Memory B cell (primary cell): ENCODE measurements at places on chromosomes 3 and 15.

GRCh38 chr3:33089515-33089914 is 7.4 kb downstream of the GLB1 start:
- no peak for DNase-seq

DNA sequence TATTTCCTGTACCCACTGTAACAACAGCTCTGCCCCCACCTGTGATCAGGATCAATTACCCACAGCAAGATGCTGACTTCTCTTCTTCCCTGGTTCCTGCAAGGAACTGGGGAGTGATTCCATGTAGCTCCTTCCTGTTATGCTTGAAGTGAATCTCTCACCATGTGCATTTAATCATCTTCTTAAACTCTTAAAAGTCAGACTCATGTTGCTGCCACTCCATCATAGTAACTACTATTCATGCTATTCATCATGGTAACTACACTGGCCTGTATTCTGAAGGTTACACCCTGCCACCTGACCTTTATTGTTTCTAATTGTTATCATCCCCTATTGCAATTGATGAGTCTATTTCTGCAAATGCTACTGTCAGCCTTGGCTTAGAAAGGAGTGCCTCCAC is 89.5 kb downstream of the SUCNR1 start:
- DNase-seq: no peak

DNA sequence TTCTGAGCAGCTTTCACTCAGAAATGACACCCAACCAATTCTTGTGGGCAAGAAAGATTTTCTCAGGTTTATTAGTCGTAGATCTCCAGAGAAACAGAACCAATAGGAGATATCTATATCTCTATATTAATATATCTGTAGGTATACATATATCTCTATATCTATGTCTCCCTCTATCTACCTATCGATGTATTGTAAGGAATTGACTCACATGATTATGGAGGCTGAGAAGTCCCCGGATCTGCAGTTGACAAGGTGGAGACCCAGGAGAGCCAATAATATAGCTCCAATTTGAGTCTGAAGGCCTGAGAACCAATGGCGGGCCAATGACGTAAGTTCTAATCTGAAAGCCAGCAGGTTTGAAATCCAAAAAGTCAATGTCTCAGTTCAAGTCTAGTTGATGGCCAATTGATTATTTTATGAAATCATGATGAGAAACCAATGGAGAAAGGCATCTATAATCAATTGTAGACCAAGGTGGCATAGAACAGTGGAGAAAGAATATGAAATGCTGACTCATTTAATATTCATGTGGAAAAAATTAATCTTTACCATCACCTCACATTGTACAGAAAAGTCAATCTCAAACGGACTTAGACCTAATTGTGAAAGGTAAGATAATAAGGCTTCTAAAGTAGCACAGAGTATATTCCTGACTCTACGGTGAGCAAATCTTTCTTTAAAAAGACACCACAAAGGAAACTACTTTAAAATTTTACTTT is 65.6 kb upstream of the CHRNA7 start:
- no peak for DNase-seq

- no peak for DNase-seq
Observed at GRCh38 chr3:53224536-53224935, 31.3 kb downstream of the TKT start.

DNA sequence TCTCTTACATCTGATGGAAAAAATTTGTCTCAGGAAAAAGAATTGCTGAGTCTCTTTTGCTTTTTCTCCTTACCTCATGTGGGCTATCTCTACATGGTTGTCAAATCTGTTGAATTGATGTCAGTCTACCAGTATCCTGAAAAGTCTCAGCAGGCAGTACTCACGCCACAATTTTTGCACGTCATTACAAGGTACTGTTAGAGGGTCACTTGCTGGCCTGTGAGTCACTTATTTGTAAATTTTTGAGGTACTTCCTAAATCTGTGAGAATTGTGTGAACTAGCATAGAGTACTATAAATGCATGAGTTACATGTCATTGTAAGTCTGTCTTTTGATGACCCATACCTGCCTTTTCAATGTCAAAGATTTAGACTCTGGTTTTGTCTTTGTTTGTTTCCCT is 15.9 kb downstream of the HPS3 start:
- DNase-seq: no peak

DNA sequence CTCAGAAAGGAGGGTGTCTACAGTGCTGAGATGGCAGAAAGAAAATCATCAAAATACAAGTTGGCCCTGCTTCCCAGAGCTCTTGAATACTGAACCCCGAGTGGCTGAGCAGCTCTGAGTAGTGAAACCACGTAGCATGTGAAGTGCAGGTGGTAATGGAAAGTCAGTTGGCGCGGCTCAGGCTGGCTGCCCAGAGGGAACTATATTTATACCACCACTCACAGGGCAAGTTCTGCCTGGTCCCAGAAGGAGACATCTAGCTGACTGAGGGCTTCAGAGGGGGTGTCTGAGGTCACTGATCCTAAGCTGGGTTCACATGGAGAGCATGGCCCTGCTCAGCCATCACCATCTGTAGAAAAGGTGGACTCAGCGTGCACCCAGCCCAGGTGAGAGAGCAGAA is 129.6 kb upstream of the AGBL1 start:
- DNase-seq: no peak

- no peak for DNase-seq
Observed at GRCh38 chr3:174777813-174778212, 81.3 kb upstream of the NAALADL2 start.

DNA sequence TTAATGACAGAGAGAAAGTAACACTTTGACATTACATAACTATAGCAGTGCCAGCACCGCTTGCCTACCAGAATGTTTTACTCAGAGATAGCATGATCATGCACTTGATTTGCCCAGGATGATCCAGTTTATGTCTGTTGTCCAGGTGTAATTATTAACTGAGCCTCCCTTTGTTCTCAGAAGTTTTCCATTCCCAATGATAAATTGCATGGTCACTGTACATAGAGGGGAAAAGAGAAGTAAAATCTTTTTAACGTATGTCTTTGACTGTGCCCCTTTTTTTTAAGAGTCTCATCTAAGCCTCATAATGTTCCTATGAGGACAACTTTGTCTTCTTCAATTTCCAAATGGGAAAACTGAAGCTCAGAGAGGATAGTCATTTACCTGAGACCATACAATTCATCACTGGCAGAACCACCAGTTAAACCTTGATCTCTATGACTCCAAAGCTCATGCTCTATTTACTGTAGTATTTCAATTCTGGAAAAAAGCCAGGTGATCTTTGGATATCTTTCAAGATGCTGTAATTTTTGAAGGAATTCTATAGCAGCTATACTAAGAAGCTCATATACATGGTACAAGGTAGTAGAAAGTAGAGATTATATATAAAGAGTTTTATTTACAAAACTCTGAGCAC is 25.1 kb downstream of the C3orf85 start:
- no peak for DNase-seq

DNA sequence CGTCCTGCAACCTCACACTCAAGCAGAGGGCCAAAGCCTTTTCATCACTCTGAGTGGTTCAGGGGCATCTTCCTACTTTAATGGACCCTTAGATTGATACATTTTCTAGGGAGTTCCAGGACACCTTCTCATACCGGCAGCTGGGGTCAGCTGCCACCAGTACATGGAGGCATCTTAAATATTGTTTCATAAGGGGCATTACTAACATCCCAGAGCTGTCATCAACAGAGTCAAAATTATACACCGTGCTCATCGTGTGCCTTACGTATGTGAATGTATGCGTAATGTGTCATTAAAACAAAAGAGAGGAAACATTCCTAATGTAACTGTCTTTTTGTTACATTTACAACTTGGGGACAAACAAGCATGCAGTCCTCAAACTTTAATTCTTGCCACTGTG is 57.9 kb downstream of the ARNT2 start:
- DNase-seq: no peak

- no peak for DNase-seq
Observed at GRCh38 chr15:68483165-68483564, 51.2 kb upstream of the ITGA11 start.

DNA sequence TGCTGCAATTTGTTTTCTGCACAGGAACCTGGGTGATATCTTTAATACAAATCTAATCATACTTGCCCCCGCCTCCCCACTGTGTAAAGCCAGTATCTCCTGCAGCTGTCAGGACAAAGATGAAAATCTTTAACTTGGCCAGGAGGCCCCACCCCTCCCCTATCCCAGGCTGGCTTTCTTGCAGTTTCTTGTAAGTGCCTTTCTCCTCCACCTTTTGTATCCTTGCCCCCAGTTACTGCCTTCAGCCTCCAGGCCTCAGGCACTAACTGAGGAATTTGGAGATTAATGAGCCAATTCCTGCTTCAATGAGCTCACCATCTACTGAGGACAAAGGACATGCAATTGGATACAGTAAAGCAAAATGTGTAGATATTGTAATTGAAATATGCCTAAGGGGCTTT is 6.5 kb downstream of the GCSAM start:
- no peak for DNase-seq

- no peak for DNase-seq
Observed at GRCh38 chr3:70532806-70533205, 220.4 kb upstream of the MDFIC2 start.

GRCh38 chr15:57032338-57032737 is 113.9 kb downstream of the TCF12 start:
- DNase-seq: no peak

- no peak for DNase-seq
Observed at GRCh38 chr15:101481917-101482525, 7.5 kb downstream of the PCSK6 start.

DNA sequence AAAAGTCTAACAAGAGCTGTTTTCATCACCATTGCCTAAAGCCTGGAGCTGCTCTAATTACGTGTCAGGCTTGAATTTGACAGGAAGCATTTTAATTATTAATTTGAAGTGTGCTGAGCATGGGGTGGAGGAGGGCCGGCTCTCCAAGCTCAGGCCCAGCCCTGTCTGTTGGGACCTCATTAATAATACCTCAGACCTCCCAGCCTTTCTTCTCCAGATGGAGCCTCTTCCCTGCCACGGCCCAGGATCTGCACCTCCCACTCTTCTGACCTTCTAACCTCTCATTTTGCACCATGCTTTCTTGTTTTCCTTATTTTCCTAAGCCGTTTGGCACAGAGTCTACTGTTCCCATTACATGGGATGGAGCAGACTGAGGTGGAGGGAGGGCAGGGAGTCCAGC is 30.0 kb downstream of the INSYN1 start:
- no peak for DNase-seq

- DNase-seq: no peak
Observed at GRCh38 chr3:134201201-134202130, 49.2 kb downstream of the RYK start.

- DNase-seq: no peak
Observed at GRCh38 chr3:64445109-64445943, 220.1 kb upstream of the PRICKLE2 start.

- no peak for DNase-seq
Observed at GRCh38 chr15:56797720-56798275, 64.5 kb upstream of the ZNF280D start.

DNA sequence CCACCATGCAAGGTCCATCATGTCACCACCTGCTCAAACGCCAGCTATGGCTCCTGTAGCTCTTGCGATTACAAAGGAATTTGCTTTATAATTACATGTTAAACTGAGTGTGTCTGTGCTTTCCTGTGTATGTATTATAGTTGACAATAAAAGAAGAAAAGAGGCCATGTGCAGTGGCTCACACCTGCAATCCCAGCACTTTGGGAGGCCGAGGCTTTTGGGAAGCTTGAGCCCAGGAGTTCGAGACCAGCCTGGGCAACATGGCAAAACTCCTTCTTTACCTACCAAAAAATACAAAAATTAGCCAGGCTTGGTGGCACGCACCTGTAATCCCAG is 27.0 kb downstream of the ATRIP start:
- DNase-seq: no peak

DNA sequence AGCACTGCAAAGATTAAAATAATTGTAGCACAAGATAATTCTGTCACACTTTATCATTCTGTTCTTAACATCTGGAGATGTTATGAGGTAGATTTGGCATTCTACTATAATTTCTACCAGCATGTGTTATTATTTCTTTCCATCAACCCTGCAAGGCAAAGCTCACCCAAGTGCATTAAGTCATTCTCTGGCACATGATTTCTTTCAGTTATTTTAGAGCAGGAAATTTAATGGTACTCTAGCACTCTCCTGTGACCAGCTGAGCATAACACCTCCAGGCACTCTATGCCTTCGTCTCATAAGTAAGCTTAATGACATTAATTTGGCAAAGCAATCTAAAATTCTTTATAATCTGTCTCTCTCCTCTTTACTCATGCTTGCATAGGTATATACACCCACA is 300.2 kb upstream of the GPR149 start:
- DNase-seq: no peak

DNA sequence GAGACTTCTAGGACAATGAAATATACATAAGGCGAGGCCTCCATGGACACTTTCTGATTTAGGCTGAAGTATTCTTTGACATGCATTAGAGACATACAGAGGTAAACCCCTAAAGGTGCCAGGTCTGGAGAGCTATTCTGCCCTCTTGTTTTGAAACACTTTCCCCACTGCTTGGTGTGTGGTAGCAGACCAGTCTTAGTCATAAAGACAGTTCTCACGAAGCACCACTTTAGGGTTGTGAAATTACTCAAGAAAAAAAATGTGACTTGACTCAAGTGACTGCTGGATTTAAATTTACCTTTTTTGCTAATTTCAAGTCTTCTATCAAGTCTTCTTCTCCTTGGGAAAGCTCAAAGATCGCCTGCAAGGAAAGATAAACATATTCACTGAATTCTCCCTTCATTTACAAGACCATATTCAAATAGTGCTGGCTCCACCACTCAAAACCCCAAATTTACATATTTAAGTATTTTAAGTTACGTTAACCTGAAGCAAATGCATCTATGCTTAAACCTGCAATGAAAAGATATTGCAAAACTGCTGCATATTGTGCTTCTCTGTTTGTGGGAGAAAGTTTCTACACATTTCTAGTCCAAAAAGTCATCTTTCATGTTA is 48.4 kb downstream of the ARHGEF3 start:
- DNase-seq: no peak

DNA sequence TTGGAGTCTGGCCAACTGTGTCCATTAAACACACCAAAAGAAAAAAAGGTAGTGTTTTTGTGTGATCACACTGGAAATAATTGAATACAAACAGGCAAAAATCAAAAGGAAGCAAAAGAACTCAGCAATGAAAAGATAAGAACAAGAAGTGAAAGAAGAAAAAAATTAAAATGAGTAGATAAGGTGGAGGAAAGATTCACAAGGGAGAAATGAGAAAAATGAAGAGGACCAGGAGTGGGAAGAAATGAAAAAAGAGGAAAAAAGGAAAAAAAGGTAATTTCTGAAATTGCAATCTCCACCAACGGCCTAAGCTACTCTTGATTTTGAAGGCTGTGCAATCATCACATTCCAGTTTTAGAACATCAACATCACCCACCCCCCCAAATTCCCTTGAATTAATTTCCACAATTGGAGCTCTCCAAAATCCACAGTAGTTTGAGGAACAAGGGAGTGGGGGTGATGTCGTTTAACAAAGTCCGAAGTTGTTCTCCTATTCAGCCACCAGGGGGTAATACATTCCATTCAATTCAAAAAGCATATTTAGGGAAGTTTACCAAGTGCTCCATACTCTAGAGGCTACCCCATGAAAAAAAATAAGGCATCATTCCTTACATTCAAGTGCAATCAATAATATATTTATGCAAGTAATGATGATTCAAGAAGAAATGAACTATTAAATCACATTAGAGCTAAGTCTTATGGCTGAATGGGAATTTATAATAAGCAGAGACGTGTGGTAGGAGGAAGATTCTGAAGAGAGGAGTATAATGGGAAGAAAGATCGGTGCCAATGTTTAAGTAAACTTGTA is 37.4 kb downstream of the ZNF860 start:
- no peak for DNase-seq
